ENCODE measurements at places on chromosomes 2 and 18.

GRCh38 chr2:159232456-159233170 is 53.9 kb downstream of the WDSUB1 start:
- no peak for DNase-seq

- DNase-seq = no peak
Observed at GRCh38 chr2:44679990-44680389, 261.5 kb upstream of the SIX3 start.

DNA sequence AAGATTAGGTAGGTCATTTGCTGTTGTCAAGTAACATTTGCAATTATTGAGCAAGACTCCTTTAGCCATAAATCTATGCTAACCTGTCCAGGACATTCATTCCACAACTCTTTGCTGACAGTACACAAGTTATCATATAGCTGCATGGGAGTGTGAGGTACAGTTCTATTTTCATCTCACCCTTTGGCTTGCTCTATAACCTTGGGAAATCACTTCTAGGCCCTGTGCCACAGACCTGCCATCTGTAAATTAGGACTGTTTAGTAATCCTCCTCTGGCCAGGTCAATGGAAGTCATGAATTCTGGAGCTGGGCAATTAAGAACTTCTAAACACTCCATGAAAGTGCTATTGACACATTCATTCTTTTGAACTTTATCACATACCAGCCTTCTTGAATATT is 34.6 kb upstream of the PAIP2B start:
- DNase-seq = no peak

- no peak for DNase-seq
Observed at GRCh38 chr2:25817630-25818029, 60.7 kb downstream of the ASXL2 start.

Measured in neural crest cell (in vitro differentiated cells).